ENCODE measurements at places on chromosomes 2 and 18.
A peak's percentile ranks its signal among the peaks of the same experiment; 100 is the strongest.

DNA sequence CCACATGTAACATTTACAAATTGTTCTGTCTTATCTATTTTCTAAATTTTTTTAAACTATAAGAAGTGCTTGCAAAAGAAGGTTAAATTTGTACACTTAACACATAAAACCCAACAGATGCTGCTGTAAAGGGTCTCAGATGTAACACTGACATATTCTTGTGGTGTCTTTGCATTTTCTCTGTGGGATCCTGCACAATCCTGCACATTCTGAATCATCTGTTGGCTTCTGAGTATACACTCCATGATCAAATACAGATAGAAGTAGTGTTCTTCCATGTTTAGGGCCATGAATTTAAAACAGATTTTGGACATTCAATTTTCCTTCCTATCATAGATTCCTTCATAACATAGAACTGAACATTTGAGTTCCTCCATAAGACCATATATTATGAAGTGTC lies 89.0 kb downstream of the SPRED2 start:
- DNase-seq, result no peak

DNA sequence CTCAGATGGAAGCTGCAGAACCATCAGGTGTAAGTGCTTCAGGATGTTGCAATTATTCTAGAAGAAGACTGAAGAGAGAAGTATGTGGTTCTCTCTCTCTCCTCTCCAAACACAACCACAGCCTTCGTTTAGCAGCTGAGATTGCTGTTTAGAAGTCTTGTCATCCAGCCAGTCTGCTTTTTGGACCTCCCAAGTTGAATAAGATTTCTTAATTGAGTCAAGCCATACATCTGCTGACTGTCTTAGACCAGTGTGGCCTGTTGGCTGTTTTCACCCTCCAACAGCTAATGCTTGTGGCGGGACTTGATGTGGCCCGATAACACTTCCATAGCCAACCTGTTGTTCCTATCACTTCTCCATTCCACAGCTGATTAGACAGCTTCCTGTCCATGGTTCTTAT lies 91.3 kb upstream of the TMEM17 start:
- no peak for DNase-seq

- DNase-seq, result no peak
These were observed 54.0 kb downstream of the HRH4 start for GRCh38 chr18:24514439-24514838.

DNA sequence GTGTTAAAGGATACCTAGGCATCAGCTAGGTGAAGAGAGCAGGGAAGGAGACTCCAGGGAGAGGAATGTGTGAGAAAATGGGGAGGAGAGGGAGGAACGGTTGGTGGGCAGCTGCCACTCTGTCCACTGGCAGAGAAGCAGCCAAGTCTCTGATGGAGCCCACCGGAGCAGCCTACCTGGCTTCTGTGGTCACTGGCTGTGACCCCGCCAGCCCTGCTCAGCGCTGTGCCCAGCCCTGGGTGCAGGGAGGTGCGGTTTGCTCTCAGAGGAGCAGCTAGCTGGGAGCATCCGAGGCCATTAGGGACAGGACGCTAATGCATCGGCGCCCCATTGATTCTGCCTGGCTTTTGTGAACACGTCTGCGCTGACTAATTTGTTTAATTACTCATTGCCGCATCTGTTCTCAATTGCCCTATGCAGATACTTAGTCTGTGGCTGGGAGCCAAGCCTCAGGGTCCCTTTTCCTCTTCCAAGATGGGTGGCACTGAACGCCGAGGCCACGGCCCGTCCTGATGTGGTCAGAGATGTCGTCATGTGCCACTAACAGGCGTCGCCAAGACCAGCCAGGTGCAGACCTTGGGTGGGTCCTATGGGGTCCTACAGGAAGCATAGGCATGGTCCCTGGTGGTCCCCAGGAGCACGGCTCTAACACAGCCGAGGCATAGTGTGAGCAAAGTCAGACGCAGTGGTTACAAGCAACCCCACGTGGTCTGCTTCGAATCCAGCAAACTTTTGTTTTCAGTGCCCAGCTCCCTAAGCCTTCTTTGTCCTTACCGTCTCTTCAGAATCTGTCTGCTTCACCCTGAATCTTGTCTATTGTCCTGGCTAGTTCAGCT lies 82.0 kb downstream of the RRM2 start:
- peak; percentile 63 for DNase-seq

GRCh38 chr2:201860636-201861066 lies 54.3 kb downstream of the CDK15 start:
- peak; percentile 93 for DNase-seq

All from eye (tissue), 1 donor.